Breast epithelium (tissue), 4 donors: ENCODE measurements at places on chromosomes 1 and 21. TPM values are rescaled to one million over a fixed set of nuclear protein-coding genes. Genes with fewer than 3 reads are reported as not detected.
A peak's percentile ranks its signal among the peaks of the same experiment; 100 is the strongest.

GRCh38 chr1:53810007-53810406, 28.1 kb downstream of the NDC1 start:
- DNase-seq: no peak

DNA sequence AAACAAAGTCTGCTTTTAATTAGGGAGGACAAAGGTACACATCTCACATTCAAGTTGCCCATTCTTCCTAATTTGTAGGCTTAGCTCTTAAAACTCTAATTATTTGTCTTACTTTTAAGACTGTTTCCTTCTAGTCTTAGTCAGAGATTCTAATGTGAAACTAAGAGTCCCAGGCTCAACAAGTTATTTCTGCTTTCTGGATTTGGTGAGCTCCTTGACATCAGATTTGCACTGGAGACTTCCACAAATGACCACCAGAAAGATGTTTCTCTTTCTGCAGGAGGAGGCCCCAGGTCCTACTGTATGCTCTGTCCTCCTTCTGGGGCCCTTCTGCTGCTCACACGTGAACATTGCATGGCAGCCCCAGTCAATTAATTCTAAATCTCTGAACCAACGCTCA, 194.2 kb upstream of the JUN start:
- DNase-seq: no peak

GRCh38 chr1:1074631-1075147, 583 bp upstream of the RNF223 start:
- DNase-seq: no peak

DNA sequence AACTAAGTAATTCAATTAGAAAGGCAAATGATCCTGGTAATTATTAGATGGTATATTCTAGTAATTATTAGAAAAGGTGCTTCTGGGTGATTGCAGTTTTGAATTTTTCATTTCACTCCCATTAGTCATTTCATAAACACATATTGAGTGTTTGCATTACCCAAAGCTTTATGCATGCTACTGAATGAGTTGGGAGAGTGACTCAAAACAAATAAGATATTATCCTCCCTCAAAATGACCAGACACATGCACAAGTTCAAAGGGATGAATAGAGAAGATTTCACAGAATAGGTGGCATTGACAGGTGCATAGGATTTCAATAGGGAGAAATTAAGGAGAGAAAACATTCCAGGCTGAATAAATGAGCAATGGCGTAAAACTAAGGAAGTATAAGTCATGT, 84.7 kb downstream of the PHTF1 start:
- DNase-seq: no peak

- DNase-seq: no peak
These were observed at the start of gene FLG for GRCh38 chr1:152325111-152325510. Gene FLG, minus strand, starts transcription at chr1:152325239. Its CDS starts 9,783 bp downstream, at chr1:152315456.

GRCh38 chr1:199918196-199918769, 109.2 kb upstream of the NR5A2 start:
- DNase-seq: no peak

GRCh38 chr1:109628540-109629321, 9.1 kb downstream of the AMPD2 start:
- DNase-seq: no peak

GRCh38 chr1:51301152-51301843, 29.1 kb downstream of the TTC39A start:
- no peak for DNase-seq

GRCh38 chr1:180640531-180640949, 8.7 kb downstream of the XPR1 start:
- DNase-seq: no peak

GRCh38 chr1:98003442-98003841, 82.6 kb upstream of the DPYD start:
- no peak for DNase-seq

DNA sequence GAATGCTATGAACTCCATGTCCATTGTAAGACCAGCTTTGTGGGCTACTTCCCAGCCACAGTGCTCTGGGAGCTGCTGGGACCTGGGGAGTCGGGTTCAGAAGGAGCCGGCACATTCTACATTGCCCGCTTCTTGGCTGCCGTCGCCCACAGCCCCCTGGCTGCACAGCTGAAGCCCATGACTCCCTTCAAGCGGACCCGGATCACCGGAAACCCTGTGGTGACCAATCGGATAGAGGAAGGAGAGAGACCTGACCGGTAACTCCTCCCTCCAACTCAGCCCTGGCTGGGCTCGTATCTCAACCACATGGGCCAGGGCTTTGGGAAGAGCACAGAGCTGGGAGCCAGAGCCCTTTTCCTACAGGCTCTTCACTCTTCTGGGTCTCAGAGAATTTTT, 15.4 kb downstream of the MOV10 start:
- no peak for DNase-seq

- DNase-seq: no peak
These were observed 21.9 kb downstream of the RGS2 start for GRCh38 chr1:192830595-192831246.

GRCh38 chr1:228351850-228352249, 54.8 kb downstream of the TRIM11 start:
- DNase-seq: no peak

GRCh38 chr1:37954316-37954971, 7.6 kb upstream of the INPP5B start:
- DNase-seq: no peak

DNA sequence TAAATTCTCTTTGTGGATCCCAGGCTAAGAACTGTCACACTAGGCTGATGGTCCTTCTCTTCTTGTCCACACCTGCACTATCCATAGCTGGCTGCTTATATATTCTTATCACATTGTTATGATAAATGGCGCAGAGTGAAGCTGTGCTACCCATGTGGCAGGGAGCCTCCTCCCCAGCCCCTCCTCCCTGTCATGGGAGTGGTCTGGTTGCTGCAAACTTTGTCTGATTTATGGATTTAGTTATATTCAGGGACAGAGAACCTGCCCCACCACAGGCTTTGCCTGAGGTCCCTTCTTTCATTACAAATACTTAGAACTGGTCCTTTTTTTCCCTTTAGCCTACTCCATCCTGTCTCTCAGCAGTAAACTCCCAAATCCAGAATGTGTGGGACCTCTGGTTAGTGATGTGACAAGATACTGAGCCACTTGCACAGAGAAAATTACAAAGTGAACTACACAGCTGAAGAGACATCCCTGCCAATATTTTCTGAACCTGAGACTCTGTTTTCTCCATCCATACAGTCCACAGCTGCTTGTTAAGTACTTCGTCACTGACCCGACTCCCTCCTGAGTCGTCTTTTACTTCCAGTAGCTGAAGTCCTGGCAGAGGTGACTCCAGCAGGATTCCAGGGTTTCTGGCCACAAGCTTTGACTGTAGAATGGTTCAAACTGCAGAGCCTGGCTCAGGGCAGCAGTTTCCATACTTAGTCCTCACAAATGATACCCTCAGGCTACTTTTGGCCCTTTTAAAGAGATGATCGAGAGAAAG, 37.6 kb downstream of the PTGFRN start:
- DNase-seq: no peak

GRCh38 chr1:198075296-198075695, 81.5 kb upstream of the NEK7 start:
- DNase-seq: no peak

- no peak for DNase-seq
These were observed 60.3 kb downstream of the PUM1 start for GRCh38 chr1:31005198-31005597.

DNA sequence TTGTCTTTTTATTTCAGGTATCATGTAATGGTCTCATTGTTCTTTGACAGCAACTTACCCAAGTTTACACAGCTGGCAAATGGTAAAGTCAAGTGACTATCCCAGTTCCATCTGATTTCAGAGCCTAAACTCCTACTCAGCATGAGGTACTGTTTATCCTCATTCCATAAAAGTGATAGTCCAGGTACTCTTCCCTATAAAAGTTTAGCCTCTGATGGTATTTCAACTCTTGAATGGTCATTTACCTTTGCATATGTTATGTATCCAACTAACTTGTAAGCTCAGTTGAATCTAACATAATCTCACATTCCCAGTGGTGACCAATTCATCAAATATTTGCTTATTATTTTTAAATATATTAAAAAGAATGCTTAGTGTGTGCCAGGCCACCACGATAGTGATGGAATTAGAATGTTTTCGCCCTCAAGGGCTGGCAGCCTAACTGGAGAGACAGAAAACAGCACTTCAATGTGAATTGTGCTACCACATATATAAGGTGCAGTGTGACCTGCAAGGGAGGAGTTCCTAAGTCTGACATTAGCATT, 307.1 kb downstream of the CTH start:
- no peak for DNase-seq

- DNase-seq: peak; percentile 43
These were observed 36.3 kb upstream of the CITED4 start for GRCh38 chr1:40898431-40898901.

DNA sequence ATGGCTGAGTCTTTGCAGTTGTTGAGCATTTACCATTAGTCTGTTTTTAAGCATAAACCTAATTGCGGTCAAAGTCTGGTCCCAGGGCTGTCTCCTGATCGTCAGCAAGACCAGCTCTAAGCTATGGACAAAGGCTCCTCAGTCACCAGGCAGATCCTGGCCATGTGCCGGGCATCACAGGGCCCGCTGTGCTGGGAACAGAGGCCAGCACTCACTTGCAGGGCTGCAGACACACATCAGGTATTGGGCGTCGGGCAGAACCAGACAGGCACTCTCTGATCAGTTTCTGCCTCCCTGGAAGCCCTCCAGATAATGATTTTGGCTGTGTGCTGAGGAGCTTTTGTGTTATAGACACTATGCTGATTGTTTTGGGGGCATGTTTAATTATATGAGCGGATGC, 26.6 kb downstream of the TMEM51 start:
- no peak for DNase-seq

DNA sequence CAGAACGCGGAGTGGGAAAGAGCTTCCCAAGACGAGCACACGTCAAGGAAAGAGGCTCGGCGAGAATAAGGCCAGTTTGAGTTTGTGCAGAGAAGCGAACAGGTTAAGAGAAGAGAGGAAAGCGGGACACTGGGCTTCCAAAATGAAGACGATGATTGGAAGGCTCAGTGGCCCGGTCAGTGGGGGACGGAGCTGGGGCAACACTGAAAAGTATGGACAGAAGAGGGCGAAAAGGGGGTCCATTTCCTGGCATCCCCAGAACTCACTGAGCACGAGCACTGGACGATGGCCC, 258 bp downstream of the CCT3 start:
- DNase-seq: no peak

Gene LCE3B
- not detected for total RNA-seq

Gene FCGR2B
- 124 TPM for total RNA-seq

Gene TBX15
- 34.1 TPM for total RNA-seq

Gene DLGAP3
- total RNA-seq: 0.16 TPM

Gene CCDC30
- 14.0 TPM for total RNA-seq

Gene TNFRSF4
- 0.64 TPM for total RNA-seq

Gene CDK18
- total RNA-seq: 9.2 TPM

Gene CD84
- 2.3 TPM for total RNA-seq

Gene GIPC2
- 3.6 TPM for total RNA-seq

Gene HES3
- not detected for total RNA-seq

Gene IL10
- total RNA-seq: 4.3 TPM

Gene RNU1-4
- total RNA-seq: under 0.01 TPM
